Activated T-helper 1 cell treated with anti-CD3 and anti-CD28 coated beads, Interleukin-12 subunit alpha, Interleukin-12 subunit beta, Interleukin-2, Interleukin-4 antibody, amounts not matched to agents 30 ng/mL and 10 ng/mL and 1 ng/mL, durations not matched to agents 14 hours and 24 hours and 36 hours (primary cell): ENCODE measurements at places on chromosomes 2 and 18. TPM values are rescaled to one million over a fixed set of nuclear protein-coding genes. Genes with fewer than 3 reads are reported as not detected.

Gene C18orf32
- 28.7 and 31.2 TPM in 2 replicates for total RNA-seq

- no peaks in the 10 kb centered on the region for H3K36me3 ChIP-seq
- H3K4me1 ChIP-seq, result no peaks in the 10 kb centered on the region
- DNase-seq, result no peak
- no peak overlapping the region for H3K4me3 ChIP-seq
- H3K27ac ChIP-seq, result no peak overlapping the region
- H3K27me3 ChIP-seq, result peaks cover 3% of the 10 kb centered on the region
Observed at GRCh38 chr2:239763433-239764097, 261.6 kb downstream of the NDUFA10 start.

DNA sequence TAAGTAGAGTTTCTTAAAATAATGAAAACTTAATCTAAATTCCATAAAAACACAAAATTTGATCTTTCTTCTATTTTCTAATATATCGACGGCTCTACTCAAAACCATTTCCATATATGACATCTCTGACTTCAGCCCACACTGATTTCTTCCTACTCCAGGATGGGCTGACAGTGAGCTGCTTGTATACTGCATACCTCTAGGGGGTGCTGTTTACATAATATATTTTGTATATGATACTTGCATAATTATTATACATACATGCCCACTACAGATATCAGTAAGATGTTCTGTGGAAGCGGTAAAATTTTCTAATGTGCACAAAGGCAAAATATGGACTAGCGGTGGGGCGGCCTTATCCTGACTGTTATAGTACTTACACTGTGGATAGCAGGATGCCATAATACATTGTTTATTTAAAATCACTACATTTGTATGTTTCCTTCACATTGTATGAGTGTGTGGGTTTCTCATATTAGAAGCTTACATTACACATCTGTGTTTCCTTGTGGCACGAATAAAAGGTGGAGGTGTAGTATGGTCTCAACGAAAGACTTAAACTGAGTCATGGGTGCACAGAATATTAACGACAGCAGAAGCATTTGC, 66.1 kb upstream of the NXPH2 start:
- H3K27ac ChIP-seq, result no peak overlapping the region
- H3K4me1 ChIP-seq, result no peaks in the 10 kb centered on the region
- no peak for DNase-seq
- H3K27me3 ChIP-seq, result no peaks in the 10 kb centered on the region

DNA sequence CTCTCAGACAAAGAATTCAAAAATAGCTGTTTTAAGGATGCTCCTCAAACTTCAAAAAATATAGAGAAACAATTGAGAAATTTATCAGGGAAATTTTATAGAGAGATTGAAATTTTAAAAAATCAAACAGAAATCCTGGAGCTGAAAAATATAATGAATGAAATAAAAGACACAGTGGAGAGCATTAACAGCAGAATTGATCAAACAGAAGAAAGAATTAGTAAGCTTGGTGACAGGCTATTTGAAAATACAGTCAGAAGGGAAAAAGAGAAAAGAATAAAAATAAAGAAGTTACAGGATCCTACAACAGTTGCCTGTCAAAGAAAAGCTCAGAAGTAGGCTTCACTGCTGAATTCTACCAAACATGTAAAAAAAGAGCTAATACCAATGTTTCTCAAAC, 293.8 kb upstream of the VWC2L start:
- DNase-seq, result no peak
- no peak overlapping the region for H3K4me3 ChIP-seq
- H3K4me1 ChIP-seq, result no peaks in the 10 kb centered on the region
- no peak overlapping the region for H3K27ac ChIP-seq

- no peaks in the 10 kb centered on the region for H3K4me1 ChIP-seq
- no peak for DNase-seq
- no peaks in the 10 kb centered on the region for H3K27me3 ChIP-seq
- no peak overlapping the region for H3K27ac ChIP-seq
Observed at GRCh38 chr2:66994654-66995053, 402.5 kb upstream of the ETAA1 start.

DNA sequence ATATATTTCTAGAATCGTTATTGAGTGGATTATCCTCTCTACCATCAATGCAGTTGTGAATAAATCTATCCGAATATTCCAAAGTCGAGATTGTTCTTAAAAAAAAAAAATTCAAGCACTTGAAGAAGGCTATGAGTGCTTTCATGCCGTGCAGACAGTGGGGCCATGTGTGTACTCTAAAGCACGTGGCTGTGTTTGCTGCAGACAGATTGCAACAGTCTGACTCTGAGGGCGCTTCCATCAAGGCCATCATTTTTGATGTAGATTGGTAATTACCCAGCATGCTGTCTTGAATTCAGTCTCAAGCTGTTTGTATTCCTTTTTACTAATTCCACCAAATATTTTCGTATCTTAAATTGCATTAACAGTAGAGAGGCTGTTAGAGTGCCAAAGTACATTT, 325.9 kb upstream of the LINC00305 start:
- H3K36me3 ChIP-seq, result no peaks in the 10 kb centered on the region
- H3K27me3 ChIP-seq, result no peaks in the 10 kb centered on the region
- DNase-seq, result no peak
- H3K27ac ChIP-seq, result no peak overlapping the region

Gene TBR1
- 0.05 TPM in 1 of 2 replicates, not detected in the other for total RNA-seq

Gene FKBP1B
- 0.47 and 0.71 TPM in 2 replicates for total RNA-seq

- H3K27me3 ChIP-seq, result no peaks in the 10 kb centered on the region
- no peak overlapping the region for H3K27ac ChIP-seq
Observed at GRCh38 chr2:159454185-159454584, 162.2 kb downstream of the BAZ2B start.

Gene ALLC
- total RNA-seq, result not detected in 2 replicates

Gene DTNA
- not detected in 2 replicates for total RNA-seq

DNA sequence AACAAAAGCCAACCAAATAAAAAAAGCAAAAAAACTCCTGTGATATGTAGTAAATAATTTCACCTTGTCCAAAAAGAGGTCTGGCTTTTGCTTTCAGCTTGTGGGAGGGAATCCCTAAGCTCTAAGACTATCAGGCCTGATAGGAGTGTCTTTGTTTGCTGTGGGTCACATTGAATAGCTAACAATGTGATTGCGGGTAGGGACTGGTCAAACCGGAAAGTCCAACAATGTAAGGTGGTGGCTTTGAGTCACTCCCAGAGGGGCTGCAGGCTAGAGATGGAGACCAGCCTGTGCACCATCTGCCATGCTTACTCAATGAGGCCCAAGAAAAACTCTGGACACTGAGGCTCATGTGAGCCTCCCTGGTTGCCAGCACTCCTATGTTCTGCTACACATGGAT, 192.9 kb downstream of the TFCP2L1 start:
- peaks cover 2% of the 10 kb centered on the region for H3K27me3 ChIP-seq
- no peaks in the 10 kb centered on the region for H3K36me3 ChIP-seq
- no peak for DNase-seq
- no peaks in the 10 kb centered on the region for H3K4me1 ChIP-seq
- H3K27ac ChIP-seq, result no peak overlapping the region
- H3K4me3 ChIP-seq, result no peak overlapping the region

GRCh38 chr18:44229693-44230108, 451.0 kb upstream of the SETBP1 start:
- H3K4me3 ChIP-seq, result no peak overlapping the region
- H3K27ac ChIP-seq, result no peak overlapping the region
- DNase-seq, result no peak
- H3K36me3 ChIP-seq, result no peaks in the 10 kb centered on the region

DNA sequence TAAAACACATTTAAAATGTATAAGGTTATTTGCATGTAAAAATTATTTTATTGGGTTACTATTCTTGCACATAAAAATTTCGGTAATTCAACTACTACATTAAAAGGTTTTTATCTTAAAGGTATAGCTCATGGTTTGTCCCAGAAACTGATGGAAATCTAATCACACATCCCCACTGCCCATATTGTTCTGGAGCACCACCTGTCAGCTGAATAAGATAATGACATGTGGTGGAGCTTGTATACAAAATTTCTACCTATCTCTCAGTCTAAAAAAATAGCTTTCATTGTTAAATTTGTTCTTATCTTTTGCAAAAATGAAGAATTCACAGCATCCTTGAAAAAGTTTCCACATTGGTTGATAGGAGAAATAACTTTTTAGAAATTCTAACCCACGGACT, 18.3 kb downstream of the ERBB4 start:
- no peak overlapping the region for H3K27ac ChIP-seq
- H3K4me1 ChIP-seq, result no peaks in the 10 kb centered on the region
- H3K4me3 ChIP-seq, result no peak overlapping the region
- no peak for DNase-seq
- H3K27me3 ChIP-seq, result peaks cover 2% of the 10 kb centered on the region
- H3K36me3 ChIP-seq, result no peaks in the 10 kb centered on the region

DNA sequence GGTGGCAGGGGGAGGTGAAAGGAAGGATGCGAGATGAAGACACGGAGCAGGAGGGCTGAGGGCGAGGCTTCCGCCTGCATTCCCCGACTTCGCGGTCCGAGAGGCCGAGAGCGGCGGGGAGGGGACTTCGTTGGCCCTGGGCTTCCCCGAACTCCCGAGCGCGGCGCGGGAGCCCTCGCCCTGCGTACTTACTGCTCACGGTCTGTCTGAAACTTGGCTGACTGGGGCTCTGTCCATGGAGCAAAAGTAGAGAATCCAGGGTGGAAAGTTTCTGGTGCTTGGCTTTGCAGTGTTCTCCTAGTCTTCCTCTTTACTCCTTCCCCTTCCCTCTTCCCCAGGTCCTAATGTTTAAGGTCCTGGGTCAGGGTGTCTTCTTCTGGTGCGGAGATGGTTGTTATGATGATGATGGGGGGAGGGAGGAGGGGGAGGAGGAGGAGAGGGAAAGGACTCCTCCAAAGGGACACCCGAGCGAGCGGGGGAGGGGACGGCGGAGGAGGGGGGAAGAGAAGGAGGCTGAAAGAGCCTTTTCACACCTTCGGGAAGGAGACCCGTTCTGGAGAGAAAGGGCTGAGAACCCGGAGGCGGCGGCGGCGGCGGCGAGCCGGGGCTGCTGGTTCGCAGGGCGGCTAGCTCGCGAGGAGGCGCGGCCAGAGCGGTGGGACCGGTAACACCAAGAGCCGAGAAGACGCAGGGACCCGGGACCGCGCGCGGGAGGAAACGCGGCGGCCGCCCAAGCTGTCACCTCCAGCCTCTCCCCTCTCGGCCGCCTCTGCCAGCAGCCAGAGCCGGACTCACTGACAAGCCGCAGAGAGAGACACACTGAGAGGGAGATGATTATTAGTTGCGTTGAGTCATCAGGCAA, at the start of gene SATB2:
SATB2 (minus strand) TSS at position 793 of the 862 bp plus-strand sequence. CDS start 1,902 bp downstream, outside the sequence.
- peaks cover 19% of the 10 kb centered on the region for H3K4me1 ChIP-seq
- H3K36me3 ChIP-seq, result peaks cover 4% of the 10 kb centered on the region
- DNase-seq, result no peak
- H3K27me3 ChIP-seq, result peaks cover 59% of the 10 kb centered on the region

Gene REG3A
- not detected in 2 replicates for total RNA-seq

GRCh38 chr2:64765160-64765805, 111.6 kb upstream of the SERTAD2 start:
- H3K4me1 ChIP-seq, result peaks cover 67% of the 10 kb centered on the region
- no peak overlapping the region for H3K27ac ChIP-seq
- no peak overlapping the region for H3K4me3 ChIP-seq

Gene BCL11A
- not detected in 2 replicates for total RNA-seq

DNA sequence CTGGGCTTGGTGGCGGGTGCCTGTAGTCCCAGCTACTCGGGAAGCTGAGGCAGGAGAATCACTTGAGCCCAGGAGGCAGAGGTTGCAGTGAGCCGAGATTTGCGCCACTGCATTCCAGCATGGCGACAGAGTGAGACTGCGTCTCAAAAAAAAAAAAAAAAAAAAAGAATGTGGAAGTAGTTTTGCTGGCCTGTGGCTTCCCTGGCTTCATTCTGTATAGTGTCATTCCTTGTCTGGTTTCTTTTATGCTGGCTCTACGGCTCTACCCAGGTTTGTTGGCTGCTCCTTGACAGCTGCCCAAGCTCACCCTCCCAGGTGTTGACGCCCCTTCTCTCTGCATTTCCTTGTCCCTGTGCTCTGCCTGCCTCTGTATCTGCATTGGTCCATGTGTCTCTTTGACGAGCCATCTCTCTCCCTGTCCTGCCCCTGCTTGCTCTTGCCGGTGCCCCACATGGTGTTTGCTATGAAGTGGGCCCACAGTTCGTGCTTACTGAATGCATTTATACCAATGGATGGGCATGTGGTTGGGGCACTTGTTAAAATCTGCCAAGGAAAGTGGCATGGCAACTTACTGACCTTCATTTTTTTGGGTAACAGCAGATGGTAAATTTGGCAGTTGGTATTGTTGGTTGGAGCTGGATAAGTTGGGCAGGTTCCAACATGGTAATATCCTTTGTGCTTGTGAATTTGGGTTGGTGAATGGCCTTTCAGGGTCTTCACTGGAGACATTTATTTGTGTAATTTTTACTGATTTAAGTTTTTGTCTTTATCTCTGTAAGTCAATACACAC, 113.9 kb downstream of the MAP4K4 start:
- peaks cover 50% of the 10 kb centered on the region for H3K4me1 ChIP-seq
- no peaks in the 10 kb centered on the region for H3K27me3 ChIP-seq
- no peak overlapping the region for H3K4me3 ChIP-seq
- no peak for DNase-seq
- peaks cover 10% of the 10 kb centered on the region for H3K36me3 ChIP-seq

GRCh38 chr2:164512871-164513270, 108.4 kb downstream of the GRB14 start:
- DNase-seq, result no peak
- H3K36me3 ChIP-seq, result no peaks in the 10 kb centered on the region
- H3K4me1 ChIP-seq, result no peaks in the 10 kb centered on the region
- no peaks in the 10 kb centered on the region for H3K27me3 ChIP-seq
- no peak overlapping the region for H3K27ac ChIP-seq

DNA sequence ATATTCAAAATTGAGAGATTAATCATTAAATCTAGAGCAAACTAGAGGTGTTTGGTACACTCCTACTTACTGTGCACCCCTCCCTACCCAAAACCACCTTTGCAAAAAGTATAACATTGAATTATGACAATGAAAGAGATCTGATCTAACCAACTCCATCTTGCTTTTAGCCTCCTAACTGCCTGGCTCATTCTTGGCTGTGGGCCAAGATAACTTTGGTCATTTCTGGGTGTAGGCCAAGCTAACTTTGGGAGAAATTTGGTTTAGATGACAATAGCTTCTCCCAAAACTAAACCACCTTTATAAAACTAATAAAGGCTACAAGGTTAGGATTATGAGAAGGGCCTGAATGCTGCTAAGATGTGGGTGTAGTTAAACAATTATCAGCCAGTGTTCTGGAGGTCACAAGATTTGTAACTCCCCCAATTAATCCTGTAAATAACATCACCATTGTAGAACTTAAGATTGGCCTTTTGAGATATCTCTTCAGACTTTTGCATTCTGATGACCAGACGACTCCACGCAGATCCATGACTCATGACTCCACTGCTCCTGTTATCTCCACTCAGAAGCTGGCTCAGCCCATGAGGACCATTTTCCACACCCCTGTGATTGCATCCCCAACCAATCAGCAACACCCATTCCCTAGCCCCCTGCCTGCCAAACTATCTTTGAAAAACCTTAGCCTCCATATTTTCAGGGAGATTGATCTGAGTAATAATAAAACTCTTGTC, 160.2 kb downstream of the FBXO15 start:
- H3K4me3 ChIP-seq, result no peak overlapping the region
- no peak overlapping the region for H3K27ac ChIP-seq
- no peak for DNase-seq
- H3K27me3 ChIP-seq, result no peaks in the 10 kb centered on the region
- H3K4me1 ChIP-seq, result peaks cover 1% of the 10 kb centered on the region
